ENCODE measurements at places on chromosomes 5 and 9.

GRCh38 chr5:82106207-82106606 lies 134.4 kb downstream of the ATG10 start:
- H3K36me3 ChIP-seq = no peaks in the 10 kb centered on the region
- no peak overlapping the region for H3K27ac ChIP-seq
- no peaks in the 10 kb centered on the region for H3K4me1 ChIP-seq
- no peak overlapping the region for H3K4me3 ChIP-seq

DNA sequence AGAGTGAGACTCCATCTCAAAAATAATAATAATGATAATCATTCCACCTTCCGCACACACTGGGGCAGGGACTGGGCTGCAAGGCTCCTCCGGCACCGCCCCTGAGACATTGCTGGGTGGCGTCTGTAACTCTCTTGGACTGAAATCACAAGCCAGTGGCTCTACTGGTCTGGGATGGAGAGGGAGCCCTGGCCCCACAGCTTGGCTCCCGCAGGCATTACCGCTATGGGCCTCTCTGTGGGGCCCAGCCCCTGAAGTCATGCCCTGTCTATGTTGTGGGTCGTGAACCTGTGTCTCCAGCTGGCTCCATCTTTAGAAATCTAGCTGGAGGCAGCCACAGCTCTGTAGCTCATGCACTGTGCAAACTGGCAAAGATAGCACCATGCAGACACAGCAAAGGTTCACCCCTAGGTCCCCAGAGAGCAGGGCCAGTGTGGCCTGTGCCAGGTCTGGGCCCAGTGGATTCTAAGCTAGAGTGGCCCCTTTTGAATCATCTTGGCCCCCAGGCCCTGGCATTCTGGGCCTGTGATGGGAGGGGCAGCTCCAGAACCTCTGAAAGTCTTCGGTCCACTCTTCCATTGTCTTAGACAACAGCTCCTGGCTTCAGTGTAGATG lies 36.1 kb upstream of the COL5A1 start:
- DNase-seq = no peak
- H3K27me3 ChIP-seq = no peaks in the 10 kb centered on the region
- H3K4me1 ChIP-seq = no peaks in the 10 kb centered on the region
- H3K36me3 ChIP-seq = no peaks in the 10 kb centered on the region
- no peak overlapping the region for H3K27ac ChIP-seq

DNA sequence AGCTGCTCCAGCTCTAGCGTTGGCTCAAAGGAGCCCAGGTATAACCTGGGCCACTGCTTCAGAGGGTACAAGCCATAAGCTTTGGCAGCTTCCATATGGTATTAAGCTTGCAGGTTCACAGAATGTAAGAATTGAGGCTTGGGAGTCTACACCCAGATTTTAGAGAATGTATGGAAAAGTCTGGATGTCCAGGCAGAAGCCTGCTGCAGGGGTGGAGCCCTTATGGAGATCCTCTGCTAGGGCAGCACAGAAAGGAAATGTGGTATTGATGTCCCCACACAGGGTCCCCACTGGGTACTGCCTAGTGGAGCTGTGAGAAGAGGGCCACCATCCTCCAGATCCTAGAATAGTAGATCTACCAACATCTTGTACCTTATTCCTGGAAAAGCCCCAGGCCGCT lies 626.9 kb downstream of the MAT2B start:
- H3K36me3 ChIP-seq = no peaks in the 10 kb centered on the region
- DNase-seq = no peak
- H3K27ac ChIP-seq = no peak overlapping the region
- H3K4me3 ChIP-seq = no peak overlapping the region

- DNase-seq = no peak
- no peaks in the 10 kb centered on the region for H3K27me3 ChIP-seq
- H3K4me1 ChIP-seq = no peaks in the 10 kb centered on the region
- no peak overlapping the region for H3K4me3 ChIP-seq
Observed at GRCh38 chr5:11191673-11192072, 430.6 kb upstream of the DAP start.

- no peak overlapping the region for H3K27ac ChIP-seq
- no peaks in the 10 kb centered on the region for H3K4me1 ChIP-seq
- no peak for DNase-seq
- no peaks in the 10 kb centered on the region for H3K27me3 ChIP-seq
- no peaks in the 10 kb centered on the region for H3K36me3 ChIP-seq
- H3K4me3 ChIP-seq = no peak overlapping the region
Observed at GRCh38 chr5:79962575-79963222, 28.4 kb downstream of the MTX3 start.

DNA sequence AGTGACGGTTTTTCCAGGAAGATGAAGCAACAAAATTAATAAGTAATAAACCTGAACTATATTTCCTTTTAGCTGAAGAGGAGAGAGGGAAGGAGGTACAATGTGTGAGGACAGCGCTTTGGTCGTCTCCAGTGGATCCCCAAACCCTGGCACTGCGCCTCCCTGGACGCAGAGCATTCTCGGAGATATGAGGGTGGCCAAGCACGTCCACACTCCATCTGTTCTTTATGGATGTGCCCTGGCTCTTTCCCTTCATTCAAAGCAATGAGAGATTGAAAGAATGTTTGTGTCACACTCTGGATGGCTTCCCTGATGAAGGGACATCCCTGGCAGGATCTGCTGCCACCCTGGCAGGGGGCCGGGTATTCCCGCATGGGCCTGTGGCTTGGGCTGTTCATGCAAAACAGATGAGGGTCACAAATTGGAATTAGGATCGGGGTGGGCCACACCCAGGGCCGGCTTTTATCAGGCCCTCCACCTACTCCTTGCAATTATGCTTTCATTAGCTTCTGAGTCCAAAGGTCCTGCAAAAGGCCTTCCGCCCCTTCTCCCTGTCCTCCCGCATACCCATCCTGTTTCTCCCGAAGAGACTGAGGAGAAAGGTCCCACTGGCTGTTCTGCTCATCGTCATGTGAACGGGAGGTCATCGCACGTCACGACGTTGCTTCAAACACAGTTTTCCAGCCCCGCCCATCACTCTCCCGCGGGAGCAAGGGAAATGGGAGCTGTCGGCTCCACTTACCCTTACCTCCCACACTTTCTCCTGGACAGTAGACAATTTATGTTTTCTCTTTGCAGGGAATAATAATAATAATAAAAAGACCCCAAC lies 286.1 kb upstream of the IRX4 start:
- DNase-seq = no peak
- H3K4me1 ChIP-seq = no peaks in the 10 kb centered on the region
- H3K27me3 ChIP-seq = no peaks in the 10 kb centered on the region
- no peak overlapping the region for H3K4me3 ChIP-seq

DNA sequence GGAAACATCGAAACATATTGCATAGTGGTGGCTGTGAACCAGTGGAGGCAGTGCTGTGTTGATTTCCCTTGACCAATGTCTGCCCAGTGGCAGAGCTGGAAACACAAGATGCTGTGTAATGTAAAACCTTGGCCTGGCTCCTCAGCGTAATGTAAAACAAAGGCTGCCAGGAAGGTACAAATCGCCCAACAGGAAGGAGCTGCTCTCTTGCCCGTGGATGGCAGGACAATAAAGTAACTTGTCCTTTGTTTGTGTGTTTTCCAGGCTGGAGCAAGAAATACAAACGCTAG lies 143.4 kb downstream of the PALM2AKAP2 start:
- no peak overlapping the region for H3K27ac ChIP-seq
- H3K36me3 ChIP-seq = no peaks in the 10 kb centered on the region
- no peak for DNase-seq
- peaks cover 7% of the 10 kb centered on the region for H3K4me1 ChIP-seq
- H3K27me3 ChIP-seq = no peaks in the 10 kb centered on the region

GRCh38 chr9:16396389-16396788 lies 474.1 kb downstream of the BNC2 start:
- DNase-seq = no peak
- no peaks in the 10 kb centered on the region for H3K4me1 ChIP-seq
- H3K27me3 ChIP-seq = no peaks in the 10 kb centered on the region
- no peaks in the 10 kb centered on the region for H3K36me3 ChIP-seq
- H3K4me3 ChIP-seq = no peak overlapping the region
- no peak overlapping the region for H3K27ac ChIP-seq

DNA sequence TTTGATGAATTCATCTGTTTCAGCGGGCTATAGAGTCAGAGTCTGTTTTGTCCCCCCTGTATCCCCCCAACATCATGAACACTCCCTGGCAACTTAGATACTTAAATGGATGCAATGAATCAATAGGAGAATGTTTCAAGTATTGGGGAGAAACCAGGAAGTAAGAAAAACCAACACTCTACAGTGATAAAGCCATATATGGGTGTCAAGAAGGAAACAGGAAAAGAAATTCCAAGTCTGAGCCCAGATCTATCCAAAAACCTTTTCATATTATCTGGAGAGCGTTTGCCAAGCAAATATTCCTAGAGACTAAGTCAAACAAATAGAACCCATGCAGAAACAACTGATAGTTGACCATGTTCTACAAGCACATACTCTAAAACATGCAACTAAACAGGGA lies 2.3 kb upstream of the GNAQ start:
- no peak overlapping the region for H3K27ac ChIP-seq
- H3K4me1 ChIP-seq = peaks cover 34% of the 10 kb centered on the region
- H3K4me3 ChIP-seq = no peak overlapping the region
- H3K36me3 ChIP-seq = no peaks in the 10 kb centered on the region
- no peaks in the 10 kb centered on the region for H3K27me3 ChIP-seq
- DNase-seq = no peak

GRCh38 chr5:179858241-179858585 lies 404 bp downstream of the MRNIP start:
- H3K4me3 ChIP-seq = peak overlapping the region; percentile 98
- H3K36me3 ChIP-seq = no peaks in the 10 kb centered on the region
- DNase-seq = no peak
- H3K27ac ChIP-seq = peak overlapping the region; percentile 88

- H3K27me3 ChIP-seq = no peaks in the 10 kb centered on the region
- no peaks in the 10 kb centered on the region for H3K36me3 ChIP-seq
- H3K4me1 ChIP-seq = peaks cover 36% of the 10 kb centered on the region
- H3K27ac ChIP-seq = no peak overlapping the region
- no peak for DNase-seq
- H3K4me3 ChIP-seq = no peak overlapping the region
Observed at GRCh38 chr5:137738947-137739346, 3.1 kb upstream of the KLHL3 start.

DNA sequence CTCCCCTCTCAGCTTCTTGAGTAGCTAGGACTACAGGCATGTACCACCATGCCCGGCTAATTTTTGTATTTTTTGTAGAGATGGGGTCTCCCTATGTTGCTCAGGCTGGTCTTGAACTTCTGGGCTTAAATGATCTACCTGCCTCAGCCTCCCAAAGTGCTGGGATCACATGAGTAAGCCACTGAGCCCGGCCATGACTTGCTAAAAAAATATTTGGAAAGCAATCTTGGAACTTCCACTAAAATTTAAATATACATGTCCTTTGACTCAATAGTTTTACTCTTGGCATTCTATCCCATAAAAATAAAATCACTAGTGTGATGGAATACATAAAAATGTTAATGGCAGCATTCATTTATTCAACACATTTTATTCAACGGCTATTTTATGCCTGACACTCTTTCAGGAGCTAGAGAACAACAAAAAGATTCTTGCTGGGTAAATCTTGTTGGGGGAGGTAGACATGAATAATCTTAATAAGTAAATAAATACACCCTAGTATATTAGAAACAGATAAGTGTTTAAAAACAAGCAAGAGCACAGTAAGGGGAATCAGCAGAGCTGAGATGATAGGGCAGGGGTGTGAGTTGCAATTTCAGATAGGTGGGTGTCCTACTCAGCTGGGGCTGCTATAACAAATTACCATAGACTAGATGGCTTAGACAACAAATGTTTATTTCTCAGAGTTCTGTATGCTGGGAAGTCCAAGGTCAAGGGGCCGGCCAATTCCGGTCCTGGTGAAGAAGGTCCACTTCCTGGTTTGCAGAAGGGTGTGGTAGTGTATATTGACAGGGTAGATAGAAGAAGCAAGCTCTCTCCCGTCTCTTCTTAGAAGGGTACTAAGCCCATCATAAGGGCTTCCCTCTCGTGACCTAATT lies 50.7 kb downstream of the KCNV2 start:
- DNase-seq = no peak
- H3K27ac ChIP-seq = no peak overlapping the region
- no peaks in the 10 kb centered on the region for H3K36me3 ChIP-seq
- peaks cover 14% of the 10 kb centered on the region for H3K4me1 ChIP-seq
- no peaks in the 10 kb centered on the region for H3K27me3 ChIP-seq

GRCh38 chr5:143862271-143862670 lies 50.3 kb downstream of the HMHB1 start:
- H3K27me3 ChIP-seq = no peaks in the 10 kb centered on the region
- H3K27ac ChIP-seq = no peak overlapping the region
- no peaks in the 10 kb centered on the region for H3K36me3 ChIP-seq

DNA sequence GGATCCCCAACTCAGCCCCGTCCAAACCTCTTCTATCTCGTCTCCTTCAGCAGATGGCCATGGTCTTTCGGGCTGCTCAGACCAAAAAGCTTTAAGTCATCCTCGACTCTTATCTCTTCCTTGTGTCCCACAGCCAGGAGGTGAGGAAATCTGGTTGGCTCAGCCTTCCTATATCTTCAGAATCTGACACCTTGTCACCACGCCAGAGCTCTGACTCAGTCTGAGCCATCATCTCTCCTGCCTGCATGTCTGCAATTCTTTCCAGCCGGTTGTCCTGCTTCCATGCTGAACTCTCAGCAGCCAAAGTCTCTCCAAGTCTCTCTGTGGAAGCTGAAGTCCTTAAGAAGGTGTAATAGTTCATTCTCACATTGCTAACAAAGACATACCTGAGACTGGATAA lies 419.3 kb upstream of the ADAMTS16 start:
- no peak overlapping the region for H3K4me3 ChIP-seq
- no peaks in the 10 kb centered on the region for H3K36me3 ChIP-seq
- H3K27ac ChIP-seq = no peak overlapping the region
- H3K27me3 ChIP-seq = no peaks in the 10 kb centered on the region

- DNase-seq = no peak
- no peaks in the 10 kb centered on the region for H3K27me3 ChIP-seq
- no peak overlapping the region for H3K27ac ChIP-seq
- no peak overlapping the region for H3K4me3 ChIP-seq
Observed at GRCh38 chr9:14710804-14711203, 11.7 kb downstream of the CER1 start.

GRCh38 chr5:94796586-94796985 lies 178.1 kb downstream of the SLF1 start:
- H3K36me3 ChIP-seq = no peaks in the 10 kb centered on the region
- no peak for DNase-seq
- peaks cover 34% of the 10 kb centered on the region for H3K4me1 ChIP-seq
- no peak overlapping the region for H3K27ac ChIP-seq
- no peak overlapping the region for H3K4me3 ChIP-seq
- H3K27me3 ChIP-seq = no peaks in the 10 kb centered on the region

GRCh38 chr5:40037713-40038112 lies 612.9 kb upstream of the DAB2 start:
- no peaks in the 10 kb centered on the region for H3K27me3 ChIP-seq
- H3K27ac ChIP-seq = no peak overlapping the region
- no peaks in the 10 kb centered on the region for H3K36me3 ChIP-seq
- no peaks in the 10 kb centered on the region for H3K4me1 ChIP-seq
- no peak for DNase-seq

- no peaks in the 10 kb centered on the region for H3K4me1 ChIP-seq
- H3K27me3 ChIP-seq = no peaks in the 10 kb centered on the region
- no peak overlapping the region for H3K4me3 ChIP-seq
- DNase-seq = no peak
- H3K36me3 ChIP-seq = no peaks in the 10 kb centered on the region
Observed at GRCh38 chr9:99873943-99874584, 32.4 kb upstream of the STX17 start.

Data from CD8-positive, alpha-beta memory T cell (primary cell).